NCI-H524 treated with DMSO at 0.1 percent for 48 hours (cell line): ENCODE measurements at places on chromosomes 7 and 10.

DNA sequence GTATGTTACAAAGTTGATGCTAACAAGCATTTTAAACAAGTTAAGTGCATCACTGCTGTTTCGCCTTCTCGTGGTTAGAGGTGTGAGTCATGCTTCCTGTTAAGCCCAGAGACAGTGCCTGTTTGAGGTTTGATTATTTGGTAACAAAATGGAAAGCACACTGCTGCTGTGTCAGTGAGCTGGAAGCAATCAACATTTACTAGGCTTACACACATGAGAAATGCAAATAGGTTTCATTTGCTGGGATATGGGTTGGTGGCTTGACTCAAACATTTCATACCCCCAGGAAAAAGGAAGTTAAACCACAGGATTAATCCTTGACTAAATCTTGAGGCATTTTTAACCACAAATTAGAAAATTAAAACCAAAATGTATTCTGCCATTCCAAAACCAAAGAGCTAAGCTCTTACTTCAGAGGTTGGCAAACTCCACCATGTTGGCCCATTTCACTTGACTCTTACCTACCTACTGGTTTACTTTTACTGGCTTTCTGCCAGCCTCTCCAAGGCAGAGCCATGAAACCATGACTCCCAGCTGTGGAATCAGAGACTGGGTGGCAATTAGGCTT is 139.2 kb downstream of the ETV1 start:
- DNase-seq, result no peak

- DNase-seq, result no peak
These were observed 12.0 kb downstream of the DENND10 start for GRCh38 chr10:119115926-119116325.

- DNase-seq, result no peak
These were observed 35.6 kb upstream of the CHCHD3 start for GRCh38 chr7:133117452-133117851.

DNA sequence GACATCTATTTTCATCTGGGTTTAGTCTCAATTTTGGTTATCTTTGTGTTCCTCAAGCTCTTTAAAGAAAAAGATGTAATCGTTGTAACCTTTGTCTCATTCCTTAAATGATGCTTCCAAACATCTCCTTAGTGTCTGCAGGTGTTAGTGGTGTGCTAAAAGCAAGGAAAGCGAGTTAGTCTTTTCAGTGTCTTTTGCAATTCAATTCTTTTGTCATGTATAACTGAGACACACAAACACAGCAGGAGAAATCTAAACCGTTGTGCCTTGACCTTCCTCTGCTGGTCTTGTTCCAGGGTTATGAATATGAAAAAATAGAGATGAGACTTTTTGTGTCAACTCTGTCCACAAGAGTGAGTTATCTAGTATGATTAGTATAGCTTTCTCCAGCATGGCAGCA is 40.7 kb downstream of the PIK3CG start:
- no peak for DNase-seq

DNA sequence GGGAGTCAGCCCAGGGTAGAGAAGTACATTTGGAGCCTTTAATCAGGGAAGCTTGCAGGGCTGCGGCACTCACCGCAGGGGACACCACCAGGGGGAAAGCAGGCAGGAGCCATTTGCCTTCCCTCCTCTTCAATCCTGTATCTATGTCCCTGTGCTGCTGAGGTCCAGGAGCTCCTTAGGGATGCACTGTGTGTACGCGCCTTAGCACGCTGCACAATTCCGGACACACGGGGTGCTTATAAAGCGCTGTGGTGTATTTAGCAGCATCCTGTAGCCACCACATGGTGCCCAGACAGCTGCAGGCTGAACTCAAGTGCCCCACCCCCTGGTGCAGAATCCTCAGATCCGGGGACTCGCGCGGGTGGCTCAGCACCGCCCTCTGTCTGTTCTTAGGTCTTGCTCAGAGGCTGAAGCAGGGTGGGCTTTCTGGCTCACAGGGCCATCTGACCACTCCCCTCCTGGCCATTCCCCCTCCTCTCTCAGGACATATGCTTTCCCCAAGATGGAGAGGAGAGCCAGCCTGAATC is 421.4 kb downstream of the SDK1 start:
- peak; percentile 63 for DNase-seq

GRCh38 chr7:25407053-25407452 is 178.8 kb upstream of the NPVF start:
- DNase-seq, result no peak

DNA sequence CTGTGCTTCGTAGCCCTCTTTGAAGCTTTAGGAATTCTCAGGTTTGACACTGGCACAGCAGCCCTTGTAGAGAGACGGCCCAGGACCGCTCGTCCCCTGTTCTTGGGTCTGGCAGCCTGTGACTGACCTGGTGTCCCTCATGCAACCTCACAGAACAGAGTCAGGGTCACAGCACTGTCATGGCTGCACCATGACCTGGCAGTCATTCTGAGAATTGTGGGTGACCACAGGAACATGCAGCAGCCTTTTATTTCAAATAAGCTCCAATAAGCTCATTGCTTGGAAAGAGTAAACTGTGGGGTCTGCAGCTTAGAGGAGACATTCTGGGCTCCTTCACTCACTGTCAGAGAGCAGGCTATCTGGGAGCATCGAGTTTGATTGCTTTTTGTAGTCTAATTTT is 42.5 kb downstream of the MYO1G start:
- DNase-seq, result no peak

- DNase-seq, result no peak
These were observed 196.2 kb downstream of the KLF6 start for GRCh38 chr10:3588816-3589215.

GRCh38 chr10:31620226-31621151 is 301.5 kb downstream of the ZEB1 start:
- peak; percentile 8 for DNase-seq
